HuH-7.5 (cell line): ENCODE measurements at places on chromosomes 12 and 14.

DNA sequence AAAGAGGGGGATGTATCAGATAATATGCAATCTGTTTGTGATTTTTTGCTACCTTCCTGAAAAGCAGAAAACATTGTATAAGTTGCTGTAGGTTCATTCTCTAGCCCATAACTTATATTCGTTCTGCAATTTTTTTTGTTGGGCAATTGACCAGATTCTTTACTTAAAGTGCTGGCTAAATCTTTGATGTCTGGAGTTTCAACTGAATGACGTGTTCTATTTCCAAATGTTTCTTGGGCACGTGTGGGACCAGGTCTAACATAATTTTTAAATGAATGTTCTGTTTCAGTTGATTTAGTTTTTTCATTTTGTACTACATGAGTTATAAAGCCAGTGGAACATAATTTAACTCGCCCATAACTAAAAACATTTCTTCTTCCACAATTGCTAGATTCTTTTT lies 3.8 kb downstream of the MLH3 start:
- no peak for DNase-seq

- no peak for DNase-seq
These were observed 352.7 kb downstream of the AEBP2 start for GRCh38 chr12:19792028-19792427.

- no peak for DNase-seq
These were observed 1190.7 kb upstream of the SEL1L start for GRCh38 chr14:82724316-82724715.

GRCh38 chr14:69398818-69399210 lies 322 bp downstream of the SLC39A9 start:
- DNase-seq, result no peak

GRCh38 chr12:103986829-103987228 lies 21.2 kb downstream of the TDG start:
- DNase-seq, result no peak
